ENCODE measurements at places on chromosomes 1 and 21.

- no peak for DNase-seq
Measured at GRCh38 chr1:184506481-184506880, 119.7 kb downstream of the C1orf21 start.

GRCh38 chr21:14548779-14549178 lies 2.7 kb upstream of the SAMSN1 start:
- DNase-seq = no peak

DNA sequence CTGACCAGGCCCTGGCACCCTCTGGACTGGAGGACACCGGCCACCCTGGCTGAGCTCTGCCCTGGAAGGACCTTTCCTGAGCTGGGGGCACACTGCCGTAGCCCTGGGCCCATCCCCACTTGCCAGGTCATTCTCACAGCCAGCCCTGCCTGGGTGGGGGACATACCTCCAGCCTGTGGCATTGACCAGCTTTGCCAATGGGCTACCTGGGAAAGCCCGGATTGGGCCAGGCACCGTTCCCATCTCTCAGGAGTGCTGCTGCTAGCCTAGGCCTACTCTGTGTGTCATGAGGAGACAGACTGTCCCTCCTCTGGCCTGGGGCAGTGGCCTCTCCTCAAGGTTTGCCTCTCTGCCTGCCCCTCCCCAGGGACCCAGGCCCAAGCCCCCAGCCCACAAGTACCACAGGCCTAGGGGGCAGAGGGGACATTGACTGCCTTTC lies 40.0 kb downstream of the COQ8A start:
- no peak for DNase-seq

DNA sequence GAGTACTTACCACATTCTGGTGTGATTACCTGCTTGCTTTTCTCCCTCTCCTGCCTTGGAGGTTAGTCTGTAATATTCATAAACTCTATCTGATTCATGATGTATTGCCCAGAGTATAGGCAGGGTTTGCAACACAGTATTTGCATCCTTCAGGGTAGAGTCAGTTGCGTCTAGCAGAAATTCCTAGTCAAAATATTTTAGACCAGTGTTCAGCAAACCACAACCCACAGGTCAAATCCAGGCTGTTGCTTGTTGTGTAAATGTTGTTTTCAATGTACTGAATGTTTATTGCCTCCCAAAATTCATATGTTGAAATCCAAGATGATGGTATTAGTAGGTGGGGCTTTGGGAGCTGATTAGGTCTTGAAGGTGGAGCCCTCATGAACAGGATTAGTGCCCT lies 82.9 kb downstream of the NGF start:
- DNase-seq = no peak

DNA sequence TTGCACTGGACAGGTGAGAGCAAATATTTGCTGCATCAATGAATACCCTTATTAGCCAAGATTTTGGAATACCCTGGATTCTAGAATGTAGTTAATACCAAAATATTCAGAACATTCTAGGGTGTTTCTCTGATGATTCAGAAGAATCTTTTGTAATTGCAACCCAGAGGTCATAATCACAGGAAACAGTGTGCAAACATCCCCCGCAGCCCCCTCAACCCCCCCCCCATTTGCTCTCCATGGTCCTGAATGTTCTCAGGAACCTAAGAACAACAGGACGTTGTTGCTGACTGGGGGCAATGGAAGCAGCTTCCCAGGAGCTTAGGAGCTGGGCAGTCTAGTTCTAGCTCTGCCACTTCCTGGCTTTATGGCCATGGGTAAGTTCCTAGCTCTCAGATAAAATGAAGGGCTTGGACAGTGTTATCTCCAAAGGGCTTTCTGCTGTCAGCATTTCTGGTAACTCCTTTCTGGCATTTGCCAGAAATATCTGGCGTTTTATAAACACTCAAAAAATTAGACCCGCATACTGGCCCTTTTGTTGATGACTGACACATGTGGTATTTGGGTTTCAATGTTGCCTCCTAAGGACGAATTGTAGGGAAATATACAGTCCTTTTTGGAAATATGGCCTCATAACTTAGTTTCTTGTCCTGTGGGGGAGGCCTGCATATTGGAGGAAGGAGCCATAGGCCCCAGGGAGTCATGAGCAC lies 178.6 kb downstream of the RRAGC start:
- DNase-seq = no peak

- DNase-seq = no peak
Measured at GRCh38 chr1:36652586-36652985, 169.9 kb upstream of the CSF3R start.

DNA sequence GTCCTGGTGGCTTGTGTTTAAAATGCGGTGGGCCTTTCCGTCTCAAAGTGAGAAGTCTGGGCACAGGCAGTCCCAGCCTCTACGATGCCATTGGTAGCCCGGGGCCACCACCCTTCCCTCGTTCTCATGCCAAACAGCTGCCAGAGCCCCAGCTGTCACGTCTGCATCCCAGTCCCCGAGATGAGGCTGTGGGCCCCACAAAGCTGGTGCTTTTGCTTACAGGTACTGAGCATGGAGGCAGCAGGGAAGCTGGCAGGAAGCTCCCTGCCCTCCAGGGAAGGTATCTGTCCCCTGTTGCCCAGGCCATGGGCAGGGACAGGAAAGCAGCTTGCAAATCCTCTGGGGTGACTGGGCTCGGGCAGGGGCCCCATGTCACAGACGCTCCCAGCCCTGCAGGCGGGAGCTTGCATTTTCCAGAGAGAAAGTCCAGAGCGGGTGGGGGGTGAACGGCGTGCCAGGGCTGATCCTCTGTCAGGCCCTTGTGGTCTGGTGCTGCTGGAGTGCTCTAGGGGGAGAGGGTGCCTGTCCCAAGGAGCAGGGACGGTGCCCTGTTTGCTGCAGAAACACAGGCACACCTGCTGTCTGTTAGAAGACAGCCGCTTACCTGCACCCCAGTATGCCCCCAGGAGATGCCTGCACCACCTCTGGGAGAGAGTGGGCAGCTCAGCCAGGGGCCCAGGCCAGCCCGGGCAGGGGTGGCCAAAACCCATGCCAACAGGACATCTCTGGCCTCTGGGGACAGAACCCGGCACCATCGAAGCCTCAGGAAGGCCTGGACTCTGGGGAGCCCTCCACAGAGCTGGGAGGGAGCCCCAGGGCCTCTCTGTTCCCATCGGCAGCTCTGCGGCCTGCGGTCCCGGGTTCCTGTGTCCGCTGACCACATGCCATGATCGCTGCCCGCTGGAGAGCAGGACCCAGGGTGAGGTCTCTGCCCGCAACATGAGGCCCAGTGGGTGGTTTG lies 45.9 kb downstream of the SLX9 start:
- no peak for DNase-seq

DNA sequence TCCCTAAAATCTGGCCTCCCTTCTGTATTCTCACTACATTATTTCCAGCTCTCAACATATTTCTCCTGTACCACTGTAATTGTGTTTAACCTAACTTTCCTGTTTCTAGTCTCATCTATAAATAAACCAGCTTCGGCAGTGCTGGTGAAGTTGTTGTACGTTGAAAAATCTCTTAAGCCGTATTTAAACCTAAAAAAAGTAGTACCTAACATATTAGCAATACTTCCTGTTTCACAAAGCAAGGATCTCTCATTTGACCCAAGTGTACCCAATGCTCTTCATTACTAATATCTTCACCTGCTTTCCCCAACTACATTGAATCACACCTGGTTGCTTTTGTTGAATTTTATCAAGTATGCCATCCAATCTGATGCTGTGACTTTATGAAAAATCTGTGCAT lies 42.2 kb upstream of the RGS21 start:
- DNase-seq = no peak

DNA sequence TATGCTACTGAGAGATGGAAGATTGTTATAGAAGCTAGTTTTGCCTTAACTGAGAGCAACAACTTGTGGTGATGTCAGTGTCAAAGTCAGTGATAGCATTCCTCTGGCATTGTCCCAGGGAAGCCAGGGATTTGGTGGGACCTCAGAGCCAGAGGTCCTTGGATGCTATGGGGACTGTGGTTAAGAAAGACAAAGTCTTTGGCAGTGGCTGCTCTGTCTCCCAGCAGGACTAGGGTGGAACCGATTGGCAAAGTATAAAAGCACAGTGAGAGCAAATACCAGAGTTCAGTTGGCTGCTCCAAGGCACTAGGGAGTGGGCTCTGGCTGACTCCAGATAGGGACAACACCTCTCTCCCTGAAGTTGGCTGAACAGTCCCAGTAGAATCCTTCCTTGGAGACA lies 104.8 kb downstream of the GDAP2 start:
- DNase-seq = no peak

- no peak for DNase-seq
Measured at GRCh38 chr1:184724843-184725242, 29.8 kb downstream of the EDEM3 start.

- DNase-seq = no peak
Measured at GRCh38 chr1:117347907-117348306, 19.3 kb upstream of the MAN1A2 start.

DNA sequence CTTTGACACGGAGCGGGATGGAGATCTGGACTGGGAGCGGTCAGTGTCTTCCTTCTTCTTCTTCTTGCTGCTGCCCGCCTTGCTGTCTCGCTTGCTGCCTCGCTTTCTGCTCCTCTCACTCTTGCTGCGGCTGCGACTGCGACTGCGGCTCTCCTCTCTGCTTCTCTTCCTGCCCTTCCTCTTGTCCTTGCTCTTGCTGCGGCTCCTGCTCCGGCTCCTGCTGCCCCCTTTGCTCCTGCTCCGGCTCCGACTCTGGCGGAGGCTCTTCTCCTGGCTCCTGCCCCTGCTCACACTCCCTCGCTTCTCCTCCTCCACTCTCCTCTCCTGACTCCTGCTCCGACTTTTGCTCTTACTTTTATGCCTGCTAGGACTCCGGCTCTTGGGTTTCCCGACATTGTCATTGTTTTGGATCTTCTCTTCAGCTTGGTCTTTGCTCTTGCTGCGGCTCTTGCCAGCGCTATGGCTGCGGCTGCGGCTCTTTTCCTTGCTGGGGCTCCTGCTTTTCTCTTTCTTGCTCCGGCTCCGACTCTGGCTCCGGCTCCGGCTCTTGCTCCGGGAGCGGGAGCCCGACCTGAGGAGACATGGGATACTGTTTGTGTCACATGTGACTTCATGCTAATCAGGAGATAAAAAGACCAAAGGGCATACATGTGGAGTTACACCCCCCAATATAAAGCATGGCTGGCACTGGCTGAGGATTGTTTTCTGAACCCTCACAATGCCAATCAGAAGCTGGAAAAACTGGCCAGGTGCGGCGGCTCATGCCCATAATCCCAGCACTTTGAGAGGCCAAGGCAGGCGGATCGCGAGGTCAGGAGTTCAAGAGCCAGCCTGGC lies 25.2 kb upstream of the TMEM200B start:
- DNase-seq = no peak

DNA sequence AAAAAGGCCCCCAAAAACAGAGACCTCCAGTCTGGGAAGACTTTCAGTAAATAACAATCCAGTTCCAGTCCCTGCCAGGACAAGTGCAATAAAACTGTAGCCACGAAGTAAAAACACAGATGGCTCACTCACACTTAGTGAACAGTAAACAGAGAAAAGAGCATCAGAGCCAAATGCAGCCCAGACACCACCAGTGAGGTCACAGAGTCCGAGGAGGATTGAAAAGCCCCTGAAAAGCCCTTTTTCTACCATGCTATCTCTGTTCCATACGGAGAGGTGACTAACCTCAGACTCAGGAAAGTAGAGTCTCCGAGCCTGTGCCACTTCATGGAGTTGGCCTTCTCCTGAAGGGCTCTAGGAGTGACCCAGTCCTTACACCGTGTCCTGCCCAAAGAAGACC lies 84.5 kb downstream of the COLGALT2 start:
- DNase-seq = no peak

DNA sequence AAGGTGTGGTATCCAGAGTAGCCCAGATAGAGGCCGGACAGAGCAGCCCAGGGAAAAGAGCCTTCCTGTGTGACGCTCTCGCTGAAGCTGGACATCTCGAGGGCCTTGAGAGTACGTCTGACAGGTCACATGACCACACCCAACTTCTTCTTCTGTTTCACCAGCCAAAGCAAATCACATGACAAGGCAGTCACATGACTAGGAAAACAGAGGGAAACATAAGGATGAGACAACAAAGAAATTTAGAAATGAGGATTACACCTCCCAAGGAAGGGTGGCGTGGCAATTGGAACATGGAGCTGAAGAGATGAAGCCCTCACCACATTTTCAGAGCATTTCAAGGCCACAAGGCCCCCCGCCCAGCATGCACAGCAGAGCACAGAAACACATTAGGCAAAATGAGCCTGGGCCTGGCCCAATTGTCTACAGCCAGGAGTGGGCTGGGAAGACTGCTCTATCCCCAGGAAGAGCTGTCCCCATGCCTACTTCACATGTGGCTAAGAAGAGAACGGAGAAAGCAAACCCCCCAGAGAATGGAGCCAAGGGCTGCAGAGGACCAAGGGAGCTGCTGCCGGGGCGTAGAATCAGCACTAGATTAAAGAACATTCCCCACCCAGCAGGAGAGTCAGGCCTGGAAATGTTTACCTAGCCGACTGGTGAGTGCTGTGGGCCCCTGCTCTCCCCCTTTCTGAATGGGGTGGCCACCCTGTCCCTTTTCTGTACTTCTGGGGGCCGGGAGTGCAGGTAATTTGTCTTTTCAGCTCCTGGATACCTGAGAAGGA lies 305.1 kb downstream of the NPHP4 start:
- no peak for DNase-seq

GRCh38 chr1:230287674-230288315 lies 138.3 kb downstream of the PGBD5 start:
- DNase-seq = no peak

GRCh38 chr1:31567956-31568570 lies 8.3 kb upstream of the TINAGL1 start:
- no peak for DNase-seq

DNA sequence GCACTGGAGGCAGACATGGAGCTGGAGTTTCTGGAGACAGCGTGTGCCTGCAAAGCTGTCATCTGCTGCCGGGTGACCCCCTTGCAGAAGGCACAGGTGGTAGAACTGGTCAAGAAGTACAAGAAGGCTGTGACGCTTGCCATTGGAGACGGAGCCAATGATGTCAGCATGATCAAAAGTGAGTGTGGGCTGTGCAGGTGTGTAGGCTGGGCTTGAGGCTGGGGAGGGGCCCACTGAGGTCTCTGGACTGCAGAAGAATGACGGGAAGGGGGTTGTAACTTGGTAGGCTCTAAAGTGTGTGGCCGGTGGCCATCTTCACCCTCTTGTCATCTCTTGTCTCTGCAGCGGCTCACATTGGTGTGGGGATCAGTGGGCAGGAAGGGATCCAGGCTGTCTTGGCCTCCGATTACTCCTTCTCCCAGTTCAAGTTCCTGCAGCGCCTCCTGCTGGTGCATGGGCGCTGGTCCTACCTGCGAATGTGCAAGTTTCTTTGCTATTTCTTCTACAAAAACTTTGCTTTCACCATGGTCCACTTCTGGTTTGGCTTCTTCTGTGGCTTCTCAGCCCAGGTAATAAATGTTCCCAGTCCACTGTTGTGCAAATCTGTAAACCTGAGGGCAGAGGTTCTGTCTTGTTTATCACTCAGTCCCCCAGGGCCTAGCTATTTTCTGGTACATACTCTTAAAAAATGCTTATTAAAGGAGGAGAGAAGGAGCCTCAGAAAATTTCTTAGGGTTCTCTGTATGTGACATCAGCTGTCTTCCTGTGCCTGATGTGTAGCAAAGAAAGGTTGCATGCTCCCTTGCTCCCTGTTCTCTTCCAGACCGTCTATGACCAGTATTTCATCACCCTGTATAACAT lies 19.9 kb downstream of the ATP8B2 start:
- DNase-seq = peak; percentile 75

- DNase-seq = no peak
Measured at GRCh38 chr1:14725695-14726094, 127.2 kb downstream of the KAZN start.

- DNase-seq = no peak
Measured at GRCh38 chr1:223304931-223305330, 59.0 kb downstream of the SUSD4 start.

Measured in CD4-positive, alpha-beta memory T cell (primary cell).